ENCODE measurements at places on chromosomes 4 and X. TPM values are rescaled to one million over a fixed set of nuclear protein-coding genes. Genes with fewer than 3 reads are reported as not detected.

DNA sequence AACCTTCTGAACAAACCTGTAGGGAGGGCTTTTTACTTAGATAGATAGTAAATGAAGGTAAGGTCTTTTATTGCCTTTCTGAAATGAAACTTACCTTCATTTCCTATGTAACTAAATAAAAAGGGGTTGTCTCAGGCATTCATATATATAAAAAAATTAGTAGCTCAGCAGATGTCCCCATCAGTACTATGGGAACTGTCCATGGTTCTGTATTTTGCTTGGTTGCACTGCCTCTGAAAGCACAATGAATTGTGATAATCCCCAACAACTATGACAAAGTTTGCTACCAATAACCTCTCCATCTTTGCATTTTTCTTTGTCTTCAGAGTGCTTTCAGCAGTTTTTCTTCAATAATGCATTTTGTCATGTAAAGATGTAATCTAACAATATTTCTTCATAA, 222.4 kb downstream of the SLIT2 start:
- peak; percentile 14 for DNase-seq

DNA sequence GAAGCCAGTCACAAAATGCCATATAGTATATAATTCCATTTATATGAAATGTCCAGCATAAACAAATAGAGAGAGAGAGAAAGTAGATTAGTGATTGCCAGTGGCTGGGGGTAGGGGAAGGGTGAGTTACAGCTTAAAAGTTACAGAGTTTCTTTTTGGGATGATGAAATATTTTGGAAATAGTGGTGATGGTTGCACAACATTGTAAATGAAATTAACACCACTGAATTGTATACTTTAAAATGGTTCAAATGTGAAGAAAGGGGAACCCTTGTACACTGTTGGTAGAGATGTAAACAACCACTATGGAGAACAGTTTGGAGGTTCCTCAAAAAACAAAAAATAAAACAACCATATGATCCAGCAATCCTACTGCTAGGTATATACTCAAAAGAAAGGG, 131.2 kb upstream of the GPC4 start:
- DNase-seq, result no peak

DNA sequence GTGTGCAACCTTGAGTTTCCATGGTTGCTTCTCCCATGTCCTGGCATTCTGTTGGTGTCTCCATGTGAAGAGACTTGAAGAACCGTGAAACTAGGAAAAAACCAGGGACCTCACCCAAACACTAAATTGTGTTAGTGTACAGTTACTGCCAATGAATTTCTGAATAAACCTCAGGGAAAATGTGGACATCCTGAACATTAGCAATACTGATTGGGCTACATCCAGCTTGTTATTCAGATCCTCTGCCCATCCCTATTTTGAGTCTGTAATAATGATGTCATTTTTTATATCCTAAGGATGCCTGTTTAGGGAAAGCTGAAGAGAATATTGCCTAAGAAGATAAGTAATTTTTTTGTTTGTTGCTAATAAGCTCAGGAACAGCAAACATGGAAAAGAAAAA, 262.7 kb downstream of the TMA16 start:
- no peak for DNase-seq

DNA sequence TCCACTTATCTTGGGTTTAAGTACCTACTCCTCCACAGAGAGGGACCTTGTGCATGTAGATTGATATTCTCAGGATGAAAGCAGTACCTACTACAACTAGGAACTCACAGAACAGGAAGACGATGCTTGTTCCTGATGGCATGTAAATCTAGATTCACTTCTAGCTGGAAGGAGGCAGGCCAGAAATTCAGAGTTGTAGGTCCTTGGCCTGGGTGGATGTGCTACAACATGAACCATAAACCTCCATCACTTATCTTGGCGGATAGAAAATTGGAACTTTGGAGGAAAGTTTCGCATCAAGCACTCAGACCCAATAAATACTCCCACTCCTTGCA, 9.3 kb upstream of the SMIM20 start:
- DNase-seq, result no peak

UCP1 gene
- polyA plus RNA-seq, result 0.25 TPM

DNA sequence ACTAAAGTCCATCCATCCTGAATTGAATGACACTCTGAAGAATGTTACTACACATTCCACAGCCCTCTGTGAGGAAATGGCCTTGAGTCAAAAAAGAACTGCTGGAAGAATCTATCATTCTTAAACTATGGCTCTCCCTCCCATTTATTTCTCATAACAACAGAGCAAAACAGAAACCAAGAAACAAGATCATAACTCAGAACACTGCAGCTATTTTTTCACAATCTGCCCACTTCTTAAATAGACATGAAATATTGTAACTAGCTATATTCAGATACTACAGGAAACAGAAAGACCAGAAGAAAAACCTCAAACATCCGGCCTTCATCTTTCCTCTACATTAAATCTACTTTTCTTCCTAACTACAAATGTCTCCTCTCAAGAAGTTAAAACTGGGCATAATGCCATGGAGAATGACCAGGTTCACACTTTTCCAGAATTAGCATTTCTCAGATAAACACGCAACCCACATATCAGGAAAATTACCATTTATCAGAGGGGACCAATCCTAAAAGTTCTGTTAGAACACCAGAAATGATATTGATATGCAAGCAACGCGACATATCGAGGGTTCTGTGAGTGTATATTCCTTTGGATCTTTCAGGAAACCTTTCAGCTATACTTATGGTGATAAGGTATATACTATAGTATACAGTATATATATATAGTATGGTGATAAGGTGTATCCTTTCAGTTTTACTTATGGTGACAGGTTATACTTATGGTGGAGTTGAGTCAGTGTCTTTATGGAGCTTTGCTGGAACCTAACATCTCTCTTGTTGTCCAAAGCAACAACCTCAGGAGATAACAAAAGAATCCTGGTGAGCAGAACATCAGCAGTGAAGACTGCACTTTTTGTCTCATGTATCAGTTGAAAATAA, 60.4 kb upstream of the IRF2 start:
- peak; percentile 53 for DNase-seq

DNA sequence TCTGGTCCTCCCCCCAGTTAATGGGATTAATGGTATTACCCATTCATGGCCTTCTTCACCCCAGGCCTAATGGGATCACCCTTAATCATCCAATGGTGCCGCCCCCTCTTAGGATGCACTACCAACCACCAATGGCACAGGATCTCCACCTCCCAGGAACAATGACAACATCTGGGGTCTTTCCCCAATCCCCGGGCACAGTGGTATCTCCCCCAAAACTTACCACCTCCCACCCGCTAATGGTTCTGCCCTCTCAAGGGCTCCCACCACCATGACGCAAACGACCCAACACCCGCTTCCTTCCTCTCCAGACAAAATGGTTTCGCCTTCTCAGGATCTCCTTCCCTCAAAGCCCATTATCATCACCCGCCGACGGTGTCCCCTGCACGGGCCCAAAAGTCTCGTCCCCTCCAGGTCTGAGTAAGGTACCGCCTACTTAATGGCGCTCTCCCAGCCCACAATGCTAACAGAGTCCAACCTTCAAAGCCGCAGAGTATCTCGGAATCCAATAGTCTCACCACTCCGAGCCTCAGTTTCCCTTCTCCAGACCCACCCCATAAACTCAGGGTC, 458 bp downstream of the GRIPAP1 start:
- DNase-seq, result peak; percentile 18

MAP3K15 gene
- 1.9 TPM for polyA plus RNA-seq

DNA sequence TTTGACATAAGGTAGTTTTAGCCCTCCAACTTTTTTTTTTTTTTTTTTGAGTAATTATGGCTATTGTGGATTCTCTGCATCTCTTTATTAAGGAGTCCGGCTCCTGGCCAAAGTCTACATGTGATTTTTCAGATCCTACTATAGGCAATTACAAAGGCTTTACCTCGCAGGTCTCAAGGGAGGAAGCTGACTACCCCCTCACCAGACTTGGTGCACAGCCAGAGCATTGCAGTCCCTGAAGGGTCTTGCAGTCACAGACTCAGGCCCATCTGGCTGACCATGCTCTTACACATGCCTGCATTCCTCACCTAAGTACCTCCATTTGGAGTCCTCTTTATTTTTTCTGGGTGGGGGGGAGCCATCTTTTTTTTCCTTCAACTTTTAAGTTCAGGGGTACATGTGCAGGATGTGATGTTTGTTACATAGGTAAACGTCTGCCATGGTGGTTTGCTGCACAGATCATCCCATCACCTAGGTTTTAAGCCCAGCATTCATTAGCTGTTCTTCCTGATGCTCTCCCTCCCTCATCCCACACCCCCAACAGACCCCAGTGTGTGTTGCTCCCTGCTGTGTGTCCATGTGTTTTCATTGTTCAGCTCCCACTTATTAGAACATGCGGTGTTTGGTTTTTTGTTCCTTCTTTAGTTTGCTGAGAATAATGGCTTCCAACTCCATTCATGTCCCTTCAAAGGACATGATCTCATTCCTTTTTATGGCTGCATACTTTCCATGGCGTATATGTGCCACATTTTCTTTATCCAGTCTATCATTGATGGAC, 88.4 kb upstream of the STIM2 start:
- DNase-seq, result no peak

HTRA3 gene
- 8.6 TPM for polyA plus RNA-seq

DNA sequence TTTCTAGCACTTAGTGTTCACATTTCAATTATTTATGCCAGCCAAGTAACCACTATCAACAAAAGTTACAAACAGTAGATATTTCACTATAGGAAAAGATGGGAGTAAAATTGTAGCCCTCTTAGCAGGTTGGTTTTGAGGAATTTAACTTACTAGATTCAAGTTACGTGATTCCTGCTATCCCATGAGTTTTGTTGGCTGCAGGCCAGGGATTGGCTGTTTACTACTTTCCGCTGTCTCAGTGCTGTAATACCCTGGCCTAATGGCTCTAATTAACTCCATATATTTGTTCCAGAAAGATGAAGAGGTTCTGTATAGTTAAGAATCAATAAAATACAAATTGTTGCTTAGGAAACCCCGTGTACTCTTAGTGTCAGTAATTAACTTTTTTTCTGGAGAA, 55.5 kb upstream of the MAGED1 start:
- peak; percentile 34 for DNase-seq

DNA sequence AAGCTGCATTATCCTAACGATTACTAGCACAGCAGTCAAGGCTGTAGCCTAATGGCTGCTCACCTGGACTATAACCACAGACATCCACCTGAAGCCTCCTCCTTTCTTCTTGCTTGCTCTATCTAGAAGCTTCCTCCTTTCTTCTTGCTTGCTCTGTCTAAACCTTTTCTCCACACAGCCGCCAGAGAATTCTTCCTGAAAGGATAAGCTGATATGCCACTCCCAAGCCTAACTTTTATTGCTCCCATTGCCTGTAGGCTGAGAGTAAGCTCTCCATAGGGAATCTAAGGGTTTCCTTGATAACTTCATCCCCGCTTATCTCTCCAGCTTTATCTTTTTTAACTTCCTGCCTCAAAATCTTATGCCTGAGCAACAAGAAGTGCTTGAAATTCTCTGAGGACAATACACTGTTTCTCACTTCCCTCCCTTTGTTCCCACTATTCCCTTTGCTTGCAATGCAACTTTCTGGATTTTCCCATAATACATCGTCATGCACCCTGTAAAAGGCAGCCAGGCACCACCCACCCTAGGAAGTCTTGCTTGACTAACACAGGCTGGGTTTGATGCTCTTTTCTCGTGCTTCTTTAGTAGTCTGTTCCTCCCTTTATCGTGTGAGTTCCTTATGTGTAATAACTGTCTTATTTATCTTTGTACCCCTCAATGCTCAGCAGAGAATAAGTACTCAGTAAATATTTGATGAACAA, 1.4 kb upstream of the LRIT3 start:
- no peak for DNase-seq

XIAP gene
- 37.5 TPM for polyA plus RNA-seq

DNA sequence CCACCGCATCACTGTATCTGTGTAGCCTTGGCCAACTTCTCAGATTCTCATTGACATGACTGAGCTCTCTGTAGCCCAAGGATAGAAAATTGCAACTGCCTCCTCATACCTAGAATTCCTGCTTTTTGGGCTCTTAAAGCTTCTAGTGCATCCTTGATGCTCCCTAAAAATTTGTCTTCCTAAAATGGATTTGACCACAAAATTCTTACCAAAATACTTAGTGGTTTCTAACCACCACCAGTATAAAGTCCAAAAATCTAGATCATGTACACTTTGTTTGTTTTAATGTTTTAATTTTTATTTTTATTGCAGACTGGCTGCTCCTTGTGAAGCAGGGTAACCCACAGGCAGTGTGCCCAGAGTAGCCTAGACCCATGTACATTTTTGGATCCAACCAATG, 75.5 kb downstream of the TBC1D9 start:
- no peak for DNase-seq

LETM1 gene
- polyA plus RNA-seq, result 27.4 TPM

SCML2 gene
- 9.1 TPM for polyA plus RNA-seq

KLB gene
- polyA plus RNA-seq, result 0.31 TPM
